ENCODE measurements at places on chromosomes 13 and 19.
A peak's percentile ranks its signal among the peaks of the same experiment; 100 is the strongest.

- H3K4me1 ChIP-seq: no peaks in the 10 kb centered on the region
- H3K4me3 ChIP-seq: peak overlapping the region; percentile 23
- H3K27ac ChIP-seq: no peak overlapping the region
- H3K36me3 ChIP-seq: no peaks in the 10 kb centered on the region
- DNase-seq: no peak
Observed at GRCh38 chr19:55778331-55778730, 9.4 kb downstream of the RFPL4AL1 start.

DNA sequence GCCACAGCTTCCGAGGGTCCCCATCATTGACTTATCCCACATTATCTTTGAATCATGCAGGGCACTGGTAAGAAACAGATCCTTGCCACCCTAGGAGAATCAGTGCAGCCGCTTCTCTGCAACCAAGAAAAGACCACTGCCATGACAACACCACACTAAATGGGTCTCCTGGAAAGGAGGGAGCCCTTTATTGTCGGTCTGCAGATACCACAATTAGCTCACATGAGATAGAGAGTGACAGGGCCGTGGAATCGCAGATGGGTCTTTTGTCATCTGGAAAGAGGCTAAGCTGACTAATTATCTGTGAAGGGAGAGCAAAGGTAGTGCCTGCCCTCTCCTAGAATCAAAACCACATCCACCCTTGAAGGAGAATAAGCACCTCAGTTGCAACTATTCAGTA is 178.3 kb upstream of the MYO16 start:
- no peak for DNase-seq
- H3K4me1 ChIP-seq: no peaks in the 10 kb centered on the region
- H3K36me3 ChIP-seq: no peaks in the 10 kb centered on the region
- H3K27ac ChIP-seq: no peak overlapping the region
- H3K27me3 ChIP-seq: no peaks in the 10 kb centered on the region

DNA sequence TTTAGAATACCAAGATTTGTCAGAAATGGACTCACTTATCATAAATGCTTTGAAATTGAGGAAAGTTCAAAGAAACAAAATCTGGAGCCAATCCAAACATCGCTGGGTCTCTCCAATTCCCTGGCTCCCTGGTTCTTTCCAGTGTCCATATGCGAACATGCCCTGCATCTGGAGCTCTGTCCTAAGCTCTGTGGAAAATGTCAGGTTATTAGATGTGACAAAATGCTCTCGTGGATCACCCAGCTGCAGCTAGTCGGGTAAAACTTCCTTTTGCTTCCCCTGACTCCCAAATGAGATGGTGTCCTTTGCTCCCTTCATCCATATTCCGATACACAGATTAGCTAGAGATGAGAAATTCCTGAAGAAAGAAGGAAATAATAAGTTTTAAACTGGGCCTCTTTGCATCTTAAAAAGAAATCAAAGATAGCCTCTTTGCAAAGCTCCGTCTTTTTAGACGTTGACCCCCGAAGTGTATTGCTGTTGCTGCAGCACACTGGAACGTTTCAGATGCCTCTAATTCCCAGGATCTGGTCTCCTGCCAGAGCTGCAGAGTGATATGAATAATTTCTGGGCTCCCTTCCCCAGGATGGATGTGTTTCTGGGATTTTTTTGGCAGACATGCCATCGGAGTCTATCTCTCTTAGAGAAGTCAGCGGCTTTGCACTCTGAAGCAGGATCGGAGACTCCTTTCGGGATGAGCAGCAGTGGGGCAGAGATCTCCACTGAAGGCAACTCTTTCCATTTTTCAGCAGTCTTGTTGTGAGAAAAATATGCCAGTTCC is 102.9 kb downstream of the TEX26 start:
- no peak for DNase-seq
- H3K4me3 ChIP-seq: no peak overlapping the region
- peaks cover 9% of the 10 kb centered on the region for H3K27me3 ChIP-seq
- no peaks in the 10 kb centered on the region for H3K36me3 ChIP-seq
- no peaks in the 10 kb centered on the region for H3K4me1 ChIP-seq
- H3K27ac ChIP-seq: no peak overlapping the region

GRCh38 chr13:20160306-20161274 is at the start of gene GJA3:
TSS of gene GJA3 (minus strand) at chr13:20161052. CDS start at chr13:20143288, 17,764 bp downstream.
- peak; percentile 21 for DNase-seq
- H3K27me3 ChIP-seq: peaks cover 12% of the 10 kb centered on the region
- peak within 1 kb of the TSS; percentile 79 for H3K4me3 ChIP-seq
- no peaks in the 10 kb centered on the region for H3K36me3 ChIP-seq
- no peak within 1 kb of the TSS for H3K27ac ChIP-seq

- no peak overlapping the region for H3K27ac ChIP-seq
- no peak for DNase-seq
- H3K27me3 ChIP-seq: peaks cover 6% of the 10 kb centered on the region
- no peaks in the 10 kb centered on the region for H3K36me3 ChIP-seq
- peaks cover 2% of the 10 kb centered on the region for H3K4me1 ChIP-seq
- H3K4me3 ChIP-seq: no peak overlapping the region
Observed at GRCh38 chr13:21117104-21117809, 55.9 kb upstream of the LATS2 start.

- H3K4me1 ChIP-seq: no peaks in the 10 kb centered on the region
- DNase-seq: no peak
- no peak overlapping the region for H3K27ac ChIP-seq
Observed at GRCh38 chr13:108020027-108020426, 195.3 kb downstream of the LIG4 start.

GRCh38 chr13:56861476-56861875 is 279.2 kb upstream of the PRR20A start:
- no peak overlapping the region for H3K27ac ChIP-seq
- no peaks in the 10 kb centered on the region for H3K4me1 ChIP-seq
- H3K36me3 ChIP-seq: no peaks in the 10 kb centered on the region
- H3K4me3 ChIP-seq: no peak overlapping the region
- no peaks in the 10 kb centered on the region for H3K27me3 ChIP-seq

DNA sequence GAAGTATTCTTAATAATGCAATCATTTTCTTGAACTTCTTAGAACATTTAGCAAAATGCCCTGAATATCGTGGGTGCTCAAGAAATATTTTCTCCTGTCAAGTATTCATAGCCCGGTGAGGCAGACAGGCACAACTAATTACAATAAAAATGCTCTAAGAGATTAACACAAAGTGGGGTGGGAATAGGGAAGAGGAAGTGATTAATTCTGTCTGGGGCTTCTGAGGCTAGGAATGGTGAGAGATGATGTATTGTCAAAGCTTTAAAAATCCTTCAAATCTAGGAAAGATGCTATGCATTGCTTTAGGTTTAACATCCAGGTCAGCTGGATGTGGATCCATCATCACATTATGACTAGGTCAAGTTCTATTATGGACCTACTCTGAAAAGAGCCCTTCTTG is 66.9 kb upstream of the POSTN start:
- no peaks in the 10 kb centered on the region for H3K27me3 ChIP-seq
- DNase-seq: no peak
- H3K27ac ChIP-seq: no peak overlapping the region
- H3K4me3 ChIP-seq: no peak overlapping the region
- H3K4me1 ChIP-seq: peaks cover 3% of the 10 kb centered on the region

- peak; percentile 19 for DNase-seq
- H3K4me1 ChIP-seq: peaks cover 6% of the 10 kb centered on the region
- peak overlapping the region; percentile 94 for H3K4me3 ChIP-seq
Observed at GRCh38 chr19:29812080-29812880, 489 bp downstream of the CCNE1 start.

DNA sequence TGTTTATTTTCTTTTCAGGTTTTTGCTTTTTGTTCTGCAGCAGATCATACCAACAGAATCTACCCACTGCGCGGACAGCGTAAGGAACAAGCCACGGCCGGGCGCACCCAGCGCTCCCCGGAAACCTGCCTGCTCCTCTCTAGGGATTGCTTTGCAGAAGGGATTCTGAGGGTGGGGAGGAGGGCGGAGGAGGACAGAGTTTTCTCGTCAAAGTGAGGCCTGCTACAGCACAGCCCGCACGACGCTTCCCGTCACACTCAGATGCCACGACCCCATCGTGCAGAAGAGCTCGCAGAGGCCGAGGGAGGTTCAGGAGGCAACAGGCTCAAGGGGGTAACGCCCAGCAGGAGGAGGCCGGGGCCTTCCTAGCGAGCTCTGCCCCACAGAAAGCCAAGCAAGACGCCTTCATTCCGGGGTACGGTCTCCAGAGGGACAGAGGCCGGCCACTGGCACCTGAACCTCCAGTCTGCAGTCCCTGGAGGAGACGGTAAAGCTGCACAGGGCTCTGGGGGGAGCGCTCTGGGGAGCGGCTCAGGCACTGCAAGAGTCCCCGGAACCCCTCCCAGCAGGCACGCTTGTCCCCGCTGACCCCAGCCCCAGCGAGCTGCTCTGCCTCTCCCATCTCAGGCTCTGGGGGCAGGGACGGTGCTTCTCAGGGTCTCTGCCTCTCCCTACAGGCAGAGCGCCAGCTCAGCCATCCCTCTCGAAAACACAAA is 6.9 kb downstream of the REXO1 start:
- H3K4me1 ChIP-seq: peaks cover 24% of the 10 kb centered on the region
- peaks cover 7% of the 10 kb centered on the region for H3K36me3 ChIP-seq
- H3K27ac ChIP-seq: no peak overlapping the region
- no peak for DNase-seq
- peaks cover 24% of the 10 kb centered on the region for H3K27me3 ChIP-seq

DNA sequence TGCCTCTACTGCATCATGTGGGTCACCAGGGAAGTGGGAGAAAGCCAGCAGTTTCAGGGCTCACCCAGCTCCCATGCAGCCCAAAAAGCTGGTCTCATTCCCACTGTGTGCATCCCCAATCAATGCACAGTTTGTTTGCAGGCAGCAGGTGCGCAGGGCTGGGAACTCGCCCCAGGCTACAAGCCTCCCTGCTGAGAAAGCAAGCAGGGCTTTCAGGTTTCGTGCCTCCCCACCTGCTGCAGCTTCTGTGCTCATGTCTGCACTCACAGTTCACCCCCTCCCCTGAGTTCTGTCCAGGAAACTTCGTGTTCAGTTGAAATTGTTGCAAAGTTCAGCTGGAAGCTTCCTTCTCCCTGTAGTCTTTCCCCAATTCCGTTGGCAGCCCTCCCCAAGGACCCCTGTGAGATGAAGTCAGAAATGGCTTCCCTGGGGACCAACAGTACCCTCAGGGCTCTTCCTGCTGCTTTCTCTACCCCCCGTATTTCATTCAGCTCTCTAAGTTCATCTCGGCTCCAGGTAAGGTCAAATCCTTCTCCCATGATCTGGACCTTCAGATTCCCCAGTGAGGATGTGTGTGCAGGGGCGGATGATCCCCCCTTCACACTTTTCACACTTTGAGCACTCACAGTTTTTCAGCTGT is 10.3 kb upstream of the KLK3 start:
- peaks cover 15% of the 10 kb centered on the region for H3K27me3 ChIP-seq
- no peak overlapping the region for H3K27ac ChIP-seq
- no peak for DNase-seq
- no peaks in the 10 kb centered on the region for H3K4me1 ChIP-seq

GRCh38 chr19:18251587-18252369 is 22.5 kb downstream of the IQCN start:
- H3K27me3 ChIP-seq: peaks cover 13% of the 10 kb centered on the region
- no peak overlapping the region for H3K4me3 ChIP-seq
- H3K36me3 ChIP-seq: no peaks in the 10 kb centered on the region

DNA sequence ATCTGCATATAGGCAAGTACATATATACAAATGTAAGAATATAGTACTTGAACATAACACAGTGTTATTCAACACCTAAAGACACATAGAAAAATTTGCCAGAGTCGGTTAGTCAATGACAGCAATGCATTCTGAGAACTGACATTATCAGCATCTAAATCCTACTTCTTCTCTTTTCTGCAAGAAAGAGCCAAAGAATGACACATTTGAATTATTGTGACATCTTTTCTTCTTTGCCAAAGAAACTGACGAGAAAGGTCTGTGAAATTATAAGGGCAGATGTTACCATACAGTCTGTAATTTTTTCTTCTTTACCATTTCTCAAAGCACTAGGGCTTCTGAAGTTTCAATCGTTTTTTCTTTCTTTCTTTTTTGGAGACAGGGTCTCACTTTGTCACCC is 350.9 kb upstream of the NBEA start:
- DNase-seq: no peak
- H3K27ac ChIP-seq: no peak overlapping the region
- no peaks in the 10 kb centered on the region for H3K36me3 ChIP-seq
- no peaks in the 10 kb centered on the region for H3K4me1 ChIP-seq
- H3K4me3 ChIP-seq: no peak overlapping the region

GRCh38 chr13:113411216-113412023 is 41.9 kb downstream of the ADPRHL1 start:
- no peak overlapping the region for H3K4me3 ChIP-seq
- no peak for DNase-seq
- peaks cover 10% of the 10 kb centered on the region for H3K27me3 ChIP-seq
- H3K4me1 ChIP-seq: peaks cover 4% of the 10 kb centered on the region
- H3K36me3 ChIP-seq: no peaks in the 10 kb centered on the region

DNA sequence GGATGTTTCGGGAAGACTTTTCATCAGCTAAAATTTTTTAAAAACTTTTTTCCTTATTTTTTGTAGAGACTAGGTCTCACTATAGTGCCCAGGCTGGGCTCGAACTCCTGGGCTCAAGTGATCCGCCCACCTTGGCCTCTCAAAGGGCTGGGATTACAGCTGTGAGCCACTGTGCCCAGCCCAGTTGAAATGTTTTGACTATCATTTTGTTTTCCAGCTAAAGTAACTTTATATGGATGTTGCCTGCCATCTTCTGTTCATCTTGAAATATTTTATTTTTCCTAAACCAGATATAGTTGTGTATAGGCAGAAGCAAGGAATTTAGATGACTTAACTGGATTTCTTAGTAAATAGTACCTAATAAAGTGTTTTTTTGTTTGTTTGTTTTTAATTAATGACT is 7.0 kb downstream of the CAB39L start:
- H3K27ac ChIP-seq: no peak overlapping the region
- H3K4me3 ChIP-seq: no peak overlapping the region
- H3K27me3 ChIP-seq: no peaks in the 10 kb centered on the region
- no peak for DNase-seq
- H3K4me1 ChIP-seq: no peaks in the 10 kb centered on the region

- no peak for DNase-seq
- peaks cover 3% of the 10 kb centered on the region for H3K36me3 ChIP-seq
- no peak overlapping the region for H3K4me3 ChIP-seq
- peaks cover 16% of the 10 kb centered on the region for H3K27me3 ChIP-seq
- H3K27ac ChIP-seq: peak overlapping the region; percentile 48
Observed at GRCh38 chr19:288911-289310, 2.3 kb downstream of the PLPP2 start.

- H3K27ac ChIP-seq: no peak overlapping the region
- H3K4me1 ChIP-seq: peaks cover 18% of the 10 kb centered on the region
- peaks cover 2% of the 10 kb centered on the region for H3K27me3 ChIP-seq
- no peak for DNase-seq
- H3K4me3 ChIP-seq: no peak overlapping the region
Observed at GRCh38 chr13:20503088-20504083, 22.3 kb downstream of the CRYL1 start.

DNA sequence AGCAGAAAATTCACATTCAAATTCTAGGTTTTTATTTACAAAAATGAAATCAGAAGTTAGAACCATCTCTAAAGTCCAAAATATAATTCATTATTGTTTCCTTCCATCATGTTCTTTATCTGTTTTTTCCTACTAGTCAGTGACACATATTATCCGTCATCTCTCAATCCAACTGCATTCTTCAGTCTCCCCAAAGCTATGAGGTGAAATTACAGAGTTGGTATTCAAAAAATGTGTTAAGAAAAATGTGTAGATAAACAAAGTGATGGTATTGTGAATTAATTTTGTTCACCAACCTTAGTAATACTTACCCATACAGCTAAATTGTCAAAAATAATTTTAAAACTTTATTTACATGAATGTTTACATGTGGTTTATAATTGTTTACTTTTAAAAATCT is 448.7 kb upstream of the MIR17HG start:
- DNase-seq: no peak
- no peaks in the 10 kb centered on the region for H3K36me3 ChIP-seq
- H3K27me3 ChIP-seq: peaks cover 2% of the 10 kb centered on the region
- no peaks in the 10 kb centered on the region for H3K4me1 ChIP-seq
- no peak overlapping the region for H3K27ac ChIP-seq

Measured in endothelial cell (in vitro differentiated cells).